SK-N-DZ (cell line): ENCODE measurements at places on chromosomes 12 and 14.

DNA sequence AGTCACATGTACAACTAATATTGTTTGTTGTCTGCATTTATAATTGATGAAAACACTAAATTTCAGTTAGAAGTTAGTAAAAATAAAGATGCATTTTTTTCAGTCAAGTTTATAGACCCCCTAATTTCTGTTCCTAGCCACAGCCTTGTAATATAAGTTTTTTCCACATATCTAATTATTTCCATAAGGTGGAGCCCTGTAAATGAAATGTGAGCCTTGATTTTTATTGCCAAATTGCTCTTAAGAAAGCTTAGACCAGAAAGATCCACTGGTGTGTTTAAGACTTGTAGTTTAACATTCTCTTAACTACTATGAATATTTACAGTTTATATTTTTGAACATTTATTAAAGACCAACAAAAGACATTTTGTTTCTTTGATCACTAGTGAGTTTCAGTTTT is 322.1 kb upstream of the RGS6 start:
- DNase-seq: no peak

GRCh38 chr12:111841236-111841749 is 735 bp upstream of the MAPKAPK5 start:
- DNase-seq: peak; percentile 28

GRCh38 chr14:20607617-20608016 is 16.4 kb upstream of the RNASE12 start:
- no peak for DNase-seq

DNA sequence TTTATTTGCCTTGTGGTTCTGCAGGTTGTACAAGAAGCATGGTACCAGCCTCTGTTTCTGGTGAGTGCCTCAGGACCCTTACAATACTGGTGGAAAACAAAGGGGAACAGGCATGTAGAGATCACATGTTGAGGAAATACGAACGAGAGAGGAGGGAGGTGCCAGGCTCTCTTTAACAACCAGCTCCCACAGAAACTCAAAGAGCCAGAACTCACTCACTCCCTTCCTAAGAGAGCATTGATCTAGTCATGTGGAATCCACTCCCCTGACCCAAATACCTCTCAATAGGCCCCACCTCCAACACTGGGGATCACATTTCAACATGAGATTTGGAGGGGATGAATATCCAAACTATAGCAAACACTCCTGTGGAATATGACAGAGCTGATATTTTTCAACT is 938.0 kb downstream of the GALC start:
- DNase-seq: no peak

GRCh38 chr12:49885663-49886461 is 17.8 kb downstream of the FAIM2 start:
- DNase-seq: no peak

DNA sequence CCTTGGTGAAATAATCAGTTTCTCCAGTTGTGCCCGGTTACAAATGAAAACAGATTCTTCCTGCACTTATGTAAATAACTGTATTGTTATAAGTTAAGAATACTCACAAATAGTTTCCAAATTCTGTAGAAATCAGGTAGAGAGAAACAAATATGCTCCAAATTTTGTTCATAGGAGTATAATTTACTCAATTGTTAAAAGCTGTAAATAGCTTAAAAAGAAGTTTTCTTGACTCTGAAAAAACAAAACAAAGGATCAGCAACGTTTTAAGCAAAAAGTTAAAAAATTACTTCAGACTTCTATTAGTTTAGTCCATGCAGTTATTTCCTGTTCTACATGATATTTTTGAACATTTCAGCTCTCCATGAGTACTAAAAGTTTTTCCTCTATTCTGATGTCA is 30.0 kb upstream of the SLC38A4 start:
- DNase-seq: no peak

DNA sequence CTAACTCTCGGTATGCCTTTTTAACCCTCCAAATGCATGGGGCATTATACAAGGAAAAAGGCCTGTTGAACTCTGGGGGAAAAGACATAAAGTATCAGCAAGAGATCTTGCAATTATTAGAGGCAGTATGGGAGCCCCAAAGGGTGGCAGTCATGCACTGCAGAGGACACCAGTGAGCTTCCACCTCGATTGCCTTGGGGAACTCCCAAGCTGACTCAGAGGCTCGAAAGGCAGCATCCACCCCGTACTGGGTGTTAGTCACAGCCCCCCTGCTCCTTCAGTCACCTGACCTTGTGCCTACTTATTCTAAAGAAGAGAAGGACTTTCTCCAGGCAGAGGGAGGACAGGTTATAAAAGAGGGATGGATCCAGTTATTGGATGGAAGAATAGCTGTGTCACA is 781.4 kb upstream of the TMEM132C start:
- DNase-seq: no peak

DNA sequence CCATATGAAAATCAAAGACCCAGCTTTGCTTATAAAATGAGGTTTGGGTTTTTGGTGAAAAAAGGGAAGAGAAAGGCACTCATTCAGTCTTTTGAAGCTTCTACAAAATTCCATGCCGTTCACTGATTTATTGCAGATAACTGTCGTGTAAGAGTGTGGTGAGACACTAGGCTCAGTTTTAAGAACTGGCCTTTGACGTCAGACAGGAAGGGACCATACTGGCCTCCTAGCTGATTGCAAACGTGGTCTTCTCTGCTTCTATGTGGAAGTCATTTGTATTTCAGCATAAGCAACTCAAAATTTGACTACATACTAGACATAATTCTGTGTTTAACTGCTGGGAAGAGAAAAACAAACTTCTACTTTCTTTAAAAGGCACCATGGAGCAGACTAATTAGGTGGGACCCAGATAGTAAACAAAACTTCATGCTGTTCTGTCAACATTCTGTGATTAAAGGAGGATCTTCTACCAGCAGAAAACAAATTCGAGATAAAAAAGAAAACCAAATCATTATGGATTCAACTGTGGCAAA is 168.7 kb downstream of the TTC7B start:
- DNase-seq: no peak

DNA sequence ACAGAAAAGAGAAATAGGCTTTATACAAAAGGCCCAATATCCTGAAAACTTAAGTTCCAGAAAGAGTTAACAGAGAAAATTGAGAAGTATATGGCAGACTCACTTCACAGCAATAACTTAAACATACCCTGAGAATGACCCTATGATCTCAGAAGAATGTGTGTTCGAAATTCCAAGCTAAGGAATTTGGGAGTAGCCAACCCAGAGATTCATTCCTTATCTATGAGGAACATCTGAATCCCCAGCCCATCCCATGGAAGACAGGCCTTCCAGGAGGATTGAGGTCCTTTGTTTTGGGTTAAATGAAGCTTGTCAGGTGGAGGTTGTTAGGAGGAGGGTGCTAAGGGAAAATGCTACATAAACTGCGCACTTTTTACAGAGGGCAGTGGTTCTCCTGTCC is 7.5 kb upstream of the SAV1 start:
- DNase-seq: no peak

DNA sequence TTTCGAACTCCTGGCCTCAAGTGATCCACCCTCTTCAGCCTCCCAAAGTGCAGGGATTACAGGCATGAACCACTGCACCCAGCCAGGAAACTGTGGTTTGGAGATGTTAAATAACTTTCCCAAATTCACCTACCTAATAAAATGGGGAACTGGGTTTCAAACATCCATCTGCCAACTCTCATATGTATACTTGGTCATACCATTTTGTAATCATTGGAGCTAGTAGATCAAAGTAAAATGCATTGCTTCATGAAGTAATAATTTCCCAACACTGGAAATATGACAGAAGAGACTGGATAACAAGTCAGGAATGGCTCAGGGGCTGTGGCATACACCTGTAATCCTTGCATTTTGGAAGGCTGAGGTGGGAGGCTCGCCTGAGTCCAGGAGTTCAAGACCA is 5.3 kb upstream of the HECTD1 start:
- no peak for DNase-seq

DNA sequence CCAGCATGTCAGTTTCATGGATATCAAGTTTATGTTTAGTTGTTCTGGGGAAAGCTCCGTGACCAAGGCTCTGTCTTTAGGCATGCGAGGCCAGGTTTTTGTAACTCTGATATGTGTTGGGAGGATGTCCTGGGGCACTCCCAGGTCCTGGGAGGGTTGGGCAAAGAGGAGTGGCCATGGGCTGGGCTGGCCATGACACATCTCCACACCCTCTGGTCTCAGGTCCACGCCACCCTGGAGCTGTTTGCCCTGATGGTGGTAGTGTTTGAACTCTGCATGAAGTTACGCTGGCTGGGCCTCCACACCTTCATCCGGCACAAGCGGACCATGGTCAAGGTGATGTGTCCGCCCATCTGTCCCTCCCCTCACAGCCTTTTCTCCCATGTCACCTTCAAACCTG is 46.4 kb downstream of the TPCN1 start:
- no peak for DNase-seq

DNA sequence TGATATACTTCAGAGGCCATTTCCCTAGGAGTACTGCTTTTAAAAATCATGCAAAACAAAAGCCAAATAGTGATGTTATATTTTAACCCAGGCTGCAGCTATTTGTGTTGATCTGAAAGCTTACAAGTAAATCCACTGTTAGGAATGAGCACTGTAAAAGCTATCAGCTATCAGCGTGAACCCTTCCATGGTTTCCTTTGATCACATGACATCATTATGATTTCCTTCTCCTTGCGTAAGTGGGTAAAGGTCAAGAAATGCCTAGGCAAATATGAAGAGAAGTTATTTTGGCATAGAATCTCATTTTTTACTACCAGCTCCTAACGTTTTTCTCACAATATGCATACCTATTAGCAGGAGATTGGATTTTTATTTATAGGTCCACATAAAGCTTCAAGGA is 48.6 kb upstream of the CATSPERB start:
- DNase-seq: no peak

DNA sequence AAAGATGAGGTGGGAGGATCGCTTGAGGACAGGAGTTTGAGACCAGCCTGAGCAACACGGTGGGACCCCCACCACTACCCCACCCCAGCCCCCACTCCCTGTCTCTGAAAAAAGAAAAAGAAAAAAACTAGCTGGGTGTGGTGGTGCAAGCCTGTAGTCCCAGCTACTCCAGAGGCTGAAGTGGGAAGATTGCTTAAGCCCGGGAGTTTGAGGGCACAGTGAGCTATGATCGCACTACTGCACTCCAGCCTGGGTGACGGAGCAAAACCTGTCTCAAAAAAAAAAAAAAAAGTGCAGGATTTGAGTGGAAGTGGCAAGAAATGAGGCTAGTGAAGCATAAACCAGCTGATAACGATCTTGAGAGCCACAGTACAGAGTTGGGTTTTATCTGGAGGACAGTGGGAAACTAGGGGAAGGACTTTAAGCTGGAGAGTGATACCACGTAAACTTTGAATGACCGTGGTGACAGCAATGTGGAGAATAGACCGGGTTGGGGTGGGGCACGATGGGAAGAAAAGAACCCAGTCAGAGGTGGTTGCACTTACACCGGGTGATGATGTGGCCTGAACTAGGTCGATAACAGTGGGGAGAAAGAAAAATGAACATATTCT is 85.3 kb downstream of the TMEM260 start:
- DNase-seq: no peak

DNA sequence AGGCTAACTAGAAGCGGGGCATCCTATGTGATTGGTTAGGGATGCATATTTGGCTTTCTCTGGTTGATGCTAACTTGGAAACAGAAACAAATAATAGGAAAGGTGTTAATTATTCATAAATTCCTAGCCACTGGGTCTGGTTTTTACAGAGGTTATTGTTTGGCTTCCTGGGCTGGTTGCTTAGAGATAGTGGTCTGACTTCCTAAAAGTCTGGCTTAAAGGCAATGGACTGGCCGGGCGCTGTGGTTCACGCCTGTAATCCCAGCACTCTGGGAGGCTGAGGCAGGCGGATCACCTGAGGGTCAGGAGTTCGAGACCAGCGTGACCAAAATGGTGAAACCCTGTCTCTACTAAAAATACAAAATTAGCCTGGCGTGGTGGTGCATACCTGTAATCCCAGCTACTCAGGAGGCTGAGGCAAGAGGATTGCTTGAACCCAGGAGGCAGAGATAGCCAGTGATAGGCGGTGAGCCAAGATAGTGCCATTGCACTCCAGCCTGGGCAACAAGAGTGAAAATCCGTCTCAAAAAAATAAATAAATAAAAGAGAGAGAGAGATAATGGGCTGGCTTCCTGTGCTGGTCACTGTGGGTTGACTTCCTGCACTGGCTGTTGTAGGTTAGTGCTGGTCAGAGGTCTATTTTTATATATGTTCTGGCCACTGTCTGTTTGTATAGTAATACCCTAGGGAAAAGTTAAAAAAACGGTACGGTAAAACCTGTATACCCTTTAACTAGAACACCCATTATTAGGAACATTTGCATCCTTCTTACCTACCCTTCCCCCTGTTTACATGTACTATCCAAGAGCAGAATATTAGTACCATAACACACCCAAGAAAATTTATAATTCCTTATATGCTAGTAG is 24.1 kb downstream of the OR6S1 start:
- no peak for DNase-seq

DNA sequence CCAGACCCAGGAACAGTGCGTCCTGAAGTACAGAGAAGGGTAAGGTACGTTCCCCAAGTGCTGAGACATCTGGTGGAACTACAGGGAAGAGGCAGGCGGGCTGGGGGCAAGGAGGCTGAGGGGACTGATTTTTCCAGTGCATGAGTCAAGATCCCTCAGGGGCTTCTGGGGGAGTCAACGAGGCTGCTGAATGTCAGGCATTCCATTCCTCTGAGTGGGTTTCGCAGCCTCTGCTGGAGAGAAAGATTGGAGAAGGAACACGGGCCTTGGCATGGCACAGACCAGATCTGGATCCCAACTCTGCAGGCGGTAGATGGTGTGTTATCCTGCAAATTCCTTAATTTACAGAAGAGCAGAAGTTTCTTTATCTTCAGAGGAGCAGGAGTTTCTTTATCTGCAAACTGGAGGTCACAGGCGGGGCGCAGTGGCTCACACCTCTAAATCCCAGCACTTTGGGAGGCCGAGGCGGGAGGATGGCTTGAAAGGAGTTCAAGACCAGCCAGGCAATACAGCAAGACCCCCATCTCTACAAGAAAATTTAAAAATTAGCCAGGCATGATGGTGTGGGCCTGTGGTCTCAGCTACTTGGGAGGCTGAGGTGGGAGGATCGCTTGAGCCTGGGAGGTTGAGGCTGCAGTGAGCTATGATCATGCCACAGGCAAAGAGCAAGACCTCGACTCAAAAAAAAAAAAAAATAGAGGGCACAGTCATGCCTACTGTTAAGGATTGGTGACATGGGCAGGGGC is 132.6 kb upstream of the MAP1LC3B2 start:
- no peak for DNase-seq

GRCh38 chr12:48961801-48962200 is 4.5 kb upstream of the ARF3 start:
- DNase-seq: no peak

GRCh38 chr14:69428289-69428998 is 30.0 kb downstream of the SLC39A9 start:
- DNase-seq: no peak
